ENCODE measurements at places on chromosomes 11 and 22. TPM values are rescaled to one million over a fixed set of nuclear protein-coding genes. Genes with fewer than 3 reads are reported as not detected.

The SCGB1C1 gene
- total RNA-seq, result not detected

The IRF7 gene
- total RNA-seq, result 9.4 TPM

The PPFIA1 gene
- total RNA-seq, result 41.1 TPM

The CHADL gene
- 15.5 TPM for total RNA-seq

GRCh38 chr22:49689255-49689770 lies 138.4 kb downstream of the BRD1 start:
- no peak for DNase-seq

- no peak for DNase-seq
Observed at GRCh38 chr11:80241766-80242165, 800.9 kb upstream of the TENM4 start.

DNA sequence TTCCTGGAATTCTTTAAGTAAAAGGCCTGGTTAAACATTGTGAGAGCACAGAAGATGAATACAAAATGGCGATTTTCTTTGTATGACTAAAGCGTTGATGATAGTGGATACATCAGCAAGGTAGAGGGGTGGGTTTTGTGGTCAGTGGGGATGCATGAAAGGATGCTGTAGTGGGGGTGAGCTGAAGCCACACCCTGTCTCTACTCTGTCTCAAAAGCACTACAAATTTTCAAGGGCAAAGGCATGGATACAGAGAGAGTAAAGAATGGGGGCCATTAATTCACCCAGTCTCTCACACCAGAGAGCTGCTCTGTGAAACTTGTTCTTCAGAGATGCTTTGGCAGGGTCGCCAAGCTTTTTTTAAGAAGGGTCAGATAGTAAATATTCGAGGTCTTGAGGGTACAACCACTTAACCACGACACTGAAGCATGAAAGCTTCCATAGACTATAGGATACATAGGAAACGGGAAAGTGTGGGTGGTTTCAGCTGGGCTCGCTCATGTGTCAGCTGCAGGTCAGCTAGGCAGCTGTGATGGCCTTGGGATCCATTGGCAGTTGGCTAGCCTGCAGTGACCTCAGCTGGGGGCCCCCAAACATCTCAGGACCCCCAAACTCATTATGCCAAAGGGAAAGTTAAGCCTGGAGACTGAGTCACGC lies 8.3 kb downstream of the TMEM138 start:
- no peak for DNase-seq

DNA sequence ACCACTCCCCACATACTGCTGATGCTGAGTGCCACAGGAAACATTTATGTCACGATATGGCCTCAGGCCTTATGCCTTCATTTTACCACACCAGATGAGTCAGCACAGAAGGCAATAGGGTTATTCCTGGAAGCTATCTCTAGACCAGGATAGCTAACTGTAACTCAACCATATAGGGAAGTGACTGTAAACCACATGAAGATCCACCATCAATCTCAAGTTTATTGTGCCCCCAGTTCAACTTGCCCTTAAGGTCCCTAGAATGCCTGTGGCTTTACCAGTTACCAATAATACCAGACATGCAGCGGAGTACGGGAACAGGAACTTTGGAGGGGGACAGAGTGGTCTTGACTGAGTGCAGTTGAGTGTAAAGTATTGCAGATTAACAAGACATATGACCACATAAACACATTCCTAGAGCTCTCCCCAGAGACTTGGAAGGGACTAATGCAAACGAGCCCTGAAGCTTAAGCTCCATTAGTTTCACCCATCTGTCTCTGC lies 180.9 kb downstream of the KIF18A start:
- DNase-seq, result no peak

GRCh38 chr11:60121264-60121663 lies 32.8 kb downstream of the MS4A2 start:
- DNase-seq, result peak; percentile 33

DNA sequence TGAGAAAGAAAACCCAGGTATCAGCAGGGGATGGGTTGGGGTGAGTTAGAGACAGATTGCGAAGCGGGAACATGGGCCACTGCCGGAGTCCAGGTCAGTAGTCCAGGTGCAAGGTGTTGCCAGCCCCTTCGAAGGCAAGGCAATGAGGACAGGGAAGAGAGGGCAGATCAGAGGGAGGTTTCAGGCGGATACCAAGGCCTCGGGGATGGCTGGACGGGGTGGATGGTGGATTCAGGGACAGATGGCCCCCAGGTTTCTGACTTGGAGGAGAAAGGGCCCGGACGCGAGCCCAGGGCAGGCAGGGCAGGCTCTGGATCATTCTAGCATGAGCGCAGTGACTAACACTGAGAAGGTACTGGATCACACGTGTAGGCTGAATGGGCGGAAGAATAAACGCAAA lies 25.4 kb upstream of the IGSF9B start:
- no peak for DNase-seq

DNA sequence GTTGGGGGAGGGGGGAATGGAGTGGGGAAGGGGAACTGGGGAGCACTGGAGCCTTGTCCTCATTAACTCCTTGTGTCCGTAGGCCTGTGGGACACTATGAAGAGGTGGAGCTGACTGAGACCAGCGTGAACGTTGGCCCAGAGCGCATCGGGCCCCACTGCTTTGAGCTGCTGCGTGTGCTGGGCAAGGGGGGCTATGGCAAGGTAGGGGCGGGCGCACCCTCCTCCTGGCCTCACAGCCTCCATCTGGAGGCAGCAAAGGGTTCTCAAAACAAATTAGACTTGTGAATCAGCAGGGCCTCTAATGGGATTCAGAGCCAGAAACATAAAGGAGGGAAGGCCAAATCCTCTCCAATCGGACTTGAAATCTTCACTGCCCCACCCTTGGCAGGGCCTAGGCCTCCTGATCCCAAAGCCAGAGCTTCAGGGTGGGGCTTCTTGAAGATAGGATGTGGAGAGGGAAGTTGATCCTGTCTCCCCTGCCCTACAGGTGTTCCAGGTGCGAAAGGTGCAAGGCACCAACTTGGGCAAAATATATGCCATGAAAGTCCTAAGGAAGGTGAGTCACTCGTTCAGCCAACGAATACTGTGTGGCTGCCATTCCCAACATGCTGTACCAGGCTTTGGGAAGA lies 859 bp downstream of the RPS6KB2 start:
- DNase-seq, result no peak

- DNase-seq, result no peak
Observed at GRCh38 chr11:6596239-6596877, 7.1 kb downstream of the RRP8 start.

- no peak for DNase-seq
Observed at GRCh38 chr22:50672041-50672440, 582 bp upstream of the SHANK3 start.

Measured in right cardiac atrium (tissue), 5 donors.